ENCODE measurements at places on chromosomes 7 and 10. TPM values are rescaled to one million over a fixed set of nuclear protein-coding genes. Genes with fewer than 3 reads are reported as not detected.

Gene CPVL
- polyA plus RNA-seq = not detected

Gene NPTX2
- 0.41 TPM for polyA plus RNA-seq

Gene CNTNAP2
- not detected for polyA plus RNA-seq

Gene CRYGN
- polyA plus RNA-seq = not detected

Gene TLL2
- 0.71 TPM for polyA plus RNA-seq

Gene ZC3HAV1
- polyA plus RNA-seq = 29.9 TPM

Gene CALHM2
- 80.0 TPM for polyA plus RNA-seq

Gene CHST12
- 33.7 TPM for polyA plus RNA-seq

Gene DRGX
- polyA plus RNA-seq = 0.09 TPM

Gene ZPBP
- polyA plus RNA-seq = not detected

Gene OR2A42
- polyA plus RNA-seq = not detected

Gene TMEM178B
- 0.05 TPM for polyA plus RNA-seq

Measured in GM23248 (cell line).